ENCODE measurements at places on chromosomes 4 and X.

DNA sequence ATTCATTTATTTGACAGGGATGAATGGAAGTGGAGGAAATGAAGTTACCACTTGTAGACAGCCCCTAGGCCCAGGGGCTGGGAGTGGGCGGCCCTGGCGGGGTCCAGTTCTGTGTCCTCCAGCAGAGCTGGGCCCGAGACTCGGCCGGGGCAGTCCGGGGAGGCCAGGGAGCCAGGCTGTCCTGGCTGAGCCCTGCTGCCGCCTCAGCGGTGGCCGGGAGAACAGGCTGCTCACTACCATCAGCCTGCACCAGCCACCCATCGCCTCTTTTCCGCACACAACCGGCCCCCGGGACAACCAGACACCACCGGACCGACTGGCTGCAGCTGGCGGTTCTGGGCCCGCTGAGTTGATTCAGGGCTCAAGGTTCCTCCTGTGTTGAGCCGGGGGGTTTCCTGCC, 25.6 kb downstream of the CLDN34 start:
- no peak for DNase-seq

DNA sequence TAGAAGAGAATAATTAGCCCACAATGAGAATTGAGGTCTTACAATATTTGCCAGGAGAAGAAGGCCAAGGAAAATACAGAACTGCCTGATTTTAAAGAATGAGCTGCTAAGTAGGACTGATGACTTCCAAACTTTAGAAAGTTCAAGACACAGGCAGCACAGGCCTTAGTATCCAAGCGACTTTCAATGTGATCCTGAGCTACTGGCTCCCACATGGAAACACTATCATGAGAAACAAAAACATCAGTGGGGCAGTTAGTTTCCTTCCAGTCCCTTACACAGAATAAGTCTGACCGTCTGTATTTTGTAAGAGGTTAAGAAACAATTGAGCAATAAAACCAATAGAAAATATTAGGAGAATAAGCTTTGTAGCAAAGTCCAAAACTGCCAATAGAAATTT, 251.4 kb downstream of the COL25A1 start:
- DNase-seq = no peak

GRCh38 chr4:120881351-120881750, 41.2 kb downstream of the PRDM5 start:
- no peak for DNase-seq

- no peak for DNase-seq
These were observed 34.0 kb downstream of the HSD17B11 start for GRCh38 chr4:87356832-87357526.

DNA sequence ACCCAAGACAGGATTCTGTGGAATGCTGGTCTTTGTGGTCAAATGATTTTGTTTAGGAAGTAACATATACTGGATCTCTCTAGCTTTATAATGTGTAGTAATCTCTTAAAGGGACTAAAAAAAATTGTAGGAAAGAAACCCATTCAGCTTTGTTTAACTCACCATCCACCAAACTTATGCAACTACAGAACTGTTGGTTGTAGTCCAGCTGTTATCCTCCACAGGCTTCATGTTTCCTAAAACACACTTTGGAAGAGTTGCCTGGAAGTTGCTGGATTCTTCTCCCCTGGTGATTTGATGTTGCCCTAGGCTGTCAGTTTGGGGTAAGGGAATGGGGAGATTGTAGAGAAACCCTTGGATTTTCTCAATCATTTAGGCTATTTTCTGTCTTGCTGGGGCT, 89.3 kb downstream of the RLIM start:
- DNase-seq = no peak

DNA sequence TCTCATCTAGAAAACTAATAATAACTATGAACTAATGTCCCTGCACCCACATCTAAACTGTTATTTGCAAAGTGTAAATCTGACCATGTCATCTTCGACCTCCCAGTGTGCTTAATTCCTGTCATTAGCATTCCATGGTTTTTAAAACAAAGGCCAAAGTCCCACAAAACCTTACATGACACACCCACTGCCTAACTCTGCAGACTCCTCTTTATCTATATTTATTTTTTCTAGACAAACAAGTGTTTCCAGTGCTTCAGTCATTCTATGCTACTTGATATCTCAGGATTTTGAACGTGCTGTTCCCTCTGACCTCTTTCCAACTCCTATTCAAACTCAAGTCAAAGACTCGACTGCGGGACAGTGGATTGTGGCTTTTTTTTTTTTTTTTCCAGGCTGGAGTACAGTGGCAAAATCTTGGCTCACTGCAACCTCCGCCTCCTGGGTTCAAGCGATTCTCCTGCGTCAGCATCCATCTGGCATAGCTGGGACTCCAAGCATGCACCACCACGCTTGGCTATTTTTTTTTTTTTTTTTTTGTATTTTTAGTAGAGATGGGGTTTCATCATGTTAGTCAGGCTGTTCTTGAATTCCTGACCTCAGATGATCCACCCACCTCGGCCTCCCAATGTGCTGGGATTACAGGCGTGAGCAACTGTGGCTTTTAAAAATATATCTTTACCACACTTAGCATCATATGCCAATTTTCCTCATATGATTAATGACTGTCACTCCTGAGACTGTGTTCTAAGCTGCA, 1511.0 kb downstream of the ARAP2 start:
- DNase-seq = no peak

DNA sequence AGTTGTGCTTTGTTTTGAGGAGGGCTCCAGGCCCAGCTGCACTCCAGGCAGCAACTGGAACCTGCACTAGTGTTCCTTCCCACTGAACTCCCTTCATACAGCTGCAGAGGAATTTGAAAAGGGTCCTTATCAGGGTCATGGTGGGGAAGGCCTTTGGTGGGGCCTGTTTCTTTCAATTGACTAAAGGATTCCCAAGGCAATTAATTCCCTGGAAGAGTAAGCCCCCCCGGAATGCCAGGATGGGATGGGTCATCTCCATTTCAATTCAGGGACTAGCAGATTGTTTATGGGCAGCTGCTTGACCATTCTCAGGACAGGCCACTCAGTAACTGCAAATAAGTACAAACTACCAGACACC, 45.3 kb downstream of the TSC22D3 start:
- DNase-seq = no peak

GRCh38 chrX:65513610-65514009, 21.0 kb downstream of the LAS1L start:
- DNase-seq = no peak

- DNase-seq = no peak
These were observed 73.9 kb downstream of the TRPC5 start for GRCh38 chrX:112008724-112009123.

DNA sequence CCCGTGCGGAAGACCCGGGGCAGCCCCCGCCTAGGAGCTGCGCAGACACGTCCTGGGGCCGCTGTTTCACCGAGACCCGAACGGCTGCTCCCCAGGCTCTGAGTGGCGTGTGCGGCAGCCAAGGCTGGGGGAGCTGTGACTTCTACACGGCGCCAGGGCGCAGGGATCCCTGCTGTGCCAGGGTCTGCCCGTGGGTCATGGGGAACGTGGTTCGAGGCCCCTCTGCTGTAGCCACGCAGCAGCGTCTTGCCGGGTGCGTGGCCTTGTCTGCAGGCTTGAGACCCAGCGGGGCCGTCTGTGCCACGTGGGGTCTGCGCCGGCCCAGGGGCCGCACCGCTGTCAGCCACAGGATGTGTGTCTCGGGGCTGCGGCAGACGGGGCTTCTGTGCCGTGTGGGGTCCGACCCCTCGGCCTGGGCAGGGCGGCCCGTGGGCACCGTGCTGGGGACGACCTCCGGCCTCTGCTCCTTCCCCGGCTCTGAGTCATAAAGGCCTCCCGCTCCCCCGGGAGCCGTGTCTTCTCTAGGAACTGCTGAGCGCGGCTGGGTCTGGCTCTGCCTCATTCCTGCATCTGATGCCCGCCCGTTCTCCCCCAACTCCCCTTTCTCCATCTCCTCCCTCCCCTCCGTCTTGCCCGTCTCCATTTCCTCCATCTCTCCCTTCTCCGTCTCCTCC, 12.7 kb upstream of the GTPBP6 start:
- no peak for DNase-seq

- DNase-seq = no peak
These were observed 149.2 kb upstream of the RAI2 start for GRCh38 chrX:18010253-18010652.

GRCh38 chr4:96295143-96295741, 455.3 kb downstream of the PDHA2 start:
- DNase-seq = no peak

GRCh38 chrX:132409780-132410556, 78.9 kb downstream of the MBNL3 start:
- no peak for DNase-seq

DNA sequence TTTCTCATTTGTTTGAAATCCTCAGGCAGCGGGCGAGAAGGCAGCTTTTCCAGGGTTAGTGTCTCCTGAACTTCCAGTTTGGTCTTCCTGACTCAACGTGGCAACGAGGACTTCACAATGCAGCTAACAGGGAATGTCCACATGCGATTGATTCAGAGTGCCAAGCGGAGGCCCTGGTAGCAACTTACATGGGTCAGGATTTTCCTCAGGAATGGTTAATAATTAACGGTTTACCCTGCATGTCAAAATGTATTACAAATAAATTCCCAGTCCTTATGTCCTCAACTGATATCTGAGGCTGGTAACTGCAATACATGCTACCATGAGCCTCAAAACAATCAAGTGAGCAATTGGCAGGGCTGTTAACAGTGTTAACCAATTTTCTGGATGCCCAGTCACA, 67.2 kb downstream of the MAP3K15 start:
- DNase-seq = no peak

All from cerebellar nuclear complex (tissue), 1 donor.